Stimulated activated CD4-positive, alpha-beta T cell treated with anti-CD3 and anti-CD28 coated beads, TNF-alpha, amount 100 ng/mL, for 1 hour (primary cell): ENCODE measurements at places on chromosomes 3 and 15.

DNA sequence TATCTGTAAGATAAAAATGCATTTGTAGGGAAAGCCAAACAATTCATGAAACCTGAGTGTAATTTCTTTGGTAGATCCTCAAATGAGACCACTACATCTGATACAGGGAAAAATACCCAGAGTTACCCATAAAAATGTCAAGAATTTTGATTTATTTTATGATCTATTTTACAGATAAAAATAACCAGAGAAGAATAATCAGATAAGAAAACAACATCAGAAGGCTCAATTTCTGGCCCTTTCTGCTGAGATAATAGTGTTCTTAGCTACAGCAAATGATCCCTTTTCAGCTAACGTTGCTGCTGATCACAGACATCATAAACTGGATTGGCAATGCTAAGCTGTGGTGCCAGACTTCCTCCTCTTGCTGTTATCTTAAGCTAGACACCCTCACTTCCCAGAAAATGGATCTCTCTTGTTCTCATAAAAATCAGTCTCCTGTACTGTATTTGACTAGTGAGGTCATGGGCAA is 21.3 kb upstream of the TMEM108 start:
- no peak for DNase-seq

- DNase-seq = peak; percentile 93
These were observed at the start of the genes DNAJC17 and ZFYVE19 for GRCh38 chr15:40807028-40807887. Gene DNAJC17 (minus strand): TSS chr15:40807473. CDS start chr15:40807446, 27 bp downstream. Gene ZFYVE19 (plus strand): TSS chr15:40807089. CDS start chr15:40807590, 501 bp downstream.

- no peak for DNase-seq
These were observed 30.1 kb downstream of the ZDHHC19 start for GRCh38 chr3:196181127-196181546.

- DNase-seq = no peak
These were observed 89.9 kb downstream of the LRTM1 start for GRCh38 chr3:54837964-54838363.

DNA sequence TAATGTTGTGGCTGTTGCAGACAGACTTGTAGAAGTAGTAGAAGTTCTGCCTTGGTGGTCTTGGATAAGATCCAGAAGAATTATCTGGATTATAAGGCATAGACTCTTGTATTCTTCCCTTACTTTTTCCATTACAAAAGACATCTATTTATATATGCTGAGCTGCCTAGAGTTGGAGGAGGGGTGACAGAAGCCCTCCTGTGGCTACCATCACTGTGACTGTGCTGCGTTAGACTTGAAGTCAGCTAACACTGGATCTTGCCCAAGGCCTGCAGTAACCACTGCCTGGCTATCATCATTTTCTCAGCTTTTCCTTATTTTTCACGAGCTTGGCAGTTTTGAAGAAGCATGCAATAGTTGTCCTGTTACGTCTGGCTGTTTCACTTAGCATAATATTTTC is 684.8 kb upstream of the BCHE start:
- no peak for DNase-seq

- DNase-seq = no peak
These were observed 74.5 kb downstream of the MB21D2 start for GRCh38 chr3:192843119-192843518.

GRCh38 chr3:150252462-150252861 is 155.6 kb upstream of the TSC22D2 start:
- no peak for DNase-seq

- DNase-seq = no peak
These were observed 27.2 kb downstream of the PIK3CA start for GRCh38 chr3:179175358-179175757.

DNA sequence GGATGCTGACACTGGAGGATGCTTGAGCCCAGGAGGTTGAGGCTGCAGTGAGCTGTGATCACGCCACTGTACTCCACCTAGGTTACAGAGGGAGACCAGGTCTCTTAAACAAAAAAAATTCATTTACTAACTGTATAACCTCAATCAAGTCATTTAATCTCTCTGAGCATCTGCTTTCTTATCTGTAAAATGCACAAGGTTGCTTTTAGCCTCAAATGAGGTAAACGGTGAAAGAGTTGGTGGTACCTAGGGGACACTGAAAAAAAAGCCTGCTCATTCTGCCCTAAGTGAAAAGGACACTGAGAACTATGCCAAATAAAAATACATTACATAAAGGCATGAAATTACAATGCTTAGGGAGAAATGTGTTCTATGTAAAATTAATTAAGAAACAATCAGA is 3.4 kb downstream of the PP2D1 start:
- no peak for DNase-seq

GRCh38 chr3:186705882-186706780 is 11.0 kb upstream of the KNG1 start:
- peak; percentile 0 for DNase-seq

- no peak for DNase-seq
These were observed 41.9 kb downstream of the TRIM71 start for GRCh38 chr3:32859604-32860237.

GRCh38 chr3:154224866-154225265 is 99.4 kb downstream of the DHX36 start:
- no peak for DNase-seq

GRCh38 chr15:56812961-56813360 is 79.7 kb upstream of the ZNF280D start:
- no peak for DNase-seq

- DNase-seq = no peak
These were observed 236.8 kb downstream of the TLE3 start for GRCh38 chr15:69860921-69861320.

GRCh38 chr3:140051019-140051957 is 116.3 kb downstream of the CLSTN2 start:
- no peak for DNase-seq

DNA sequence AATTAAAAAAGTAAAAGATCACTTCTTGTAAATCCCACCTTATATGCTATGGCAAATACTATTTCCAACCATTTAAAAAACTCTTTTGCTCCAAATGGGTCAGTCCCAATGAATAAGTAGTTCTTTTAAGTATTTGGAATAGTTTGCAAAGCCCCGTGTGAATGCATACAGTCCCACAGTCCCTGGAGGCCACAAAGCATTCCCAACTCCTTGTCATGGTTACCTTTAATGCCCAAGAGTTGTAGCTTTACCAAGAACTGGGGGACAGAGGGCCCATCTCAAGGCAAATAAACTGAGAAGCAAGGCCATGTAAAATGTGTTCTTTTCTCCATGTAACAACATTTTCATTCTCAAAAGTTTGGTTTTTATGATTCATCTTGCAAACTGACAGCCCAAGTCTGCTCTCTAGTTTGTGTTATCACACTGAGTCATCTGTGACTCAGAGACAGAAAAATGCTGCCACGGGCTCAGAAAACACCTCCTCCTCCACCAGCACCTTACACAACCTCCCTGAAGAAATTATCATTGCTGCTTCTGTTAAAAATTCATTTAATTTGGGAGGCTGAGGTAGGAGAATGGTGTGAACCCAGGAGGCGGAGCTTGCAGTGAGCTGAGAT is 336.2 kb downstream of the ERC2 start:
- DNase-seq = no peak

GRCh38 chr3:185779461-185779860 is 45.4 kb downstream of the IGF2BP2 start:
- no peak for DNase-seq
